ENCODE measurements at places on chromosomes 12 and 14. TPM values are rescaled to one million over a fixed set of nuclear protein-coding genes. Genes with fewer than 3 reads are reported as not detected.

The SLCO1A2 gene
- polyA plus RNA-seq: 0.10 TPM

The RILPL2 gene
- 1.2 TPM for polyA plus RNA-seq

The VAMP1 gene
- polyA plus RNA-seq: 5.8 TPM

The TTC6 gene
- 0.54 TPM for polyA plus RNA-seq

The STON2 gene
- 11.5 TPM for polyA plus RNA-seq

The SLC24A4 gene
- polyA plus RNA-seq: 0.16 TPM

The SERPINA10 gene
- polyA plus RNA-seq: not detected

The OR6C3 gene
- not detected for polyA plus RNA-seq

The KRT73 gene
- polyA plus RNA-seq: 0.84 TPM

The SOAT2 gene
- 4.2 TPM for polyA plus RNA-seq

The CRIP1 gene
- 71.9 TPM for polyA plus RNA-seq

The TAMALIN gene
- polyA plus RNA-seq: 6.9 TPM

The PPFIA2 gene
- polyA plus RNA-seq: 0.55 TPM

The TRAFD1 gene
- 16.5 TPM for polyA plus RNA-seq

The NAV3 gene
- polyA plus RNA-seq: not detected

The MDM1 gene
- 3.5 TPM for polyA plus RNA-seq

The NGB gene
- not detected for polyA plus RNA-seq

The A2ML1 gene
- polyA plus RNA-seq: not detected

The SLC17A8 gene
- 0.22 TPM for polyA plus RNA-seq

The RNASE1 gene
- 51.3 TPM for polyA plus RNA-seq
